HT1080 (cell line): ENCODE measurements at places on chromosomes 6 and 20.

- DNase-seq, result no peak
These were observed 693 bp upstream of the GNAS-AS1 start for GRCh38 chr20:58851221-58851968.

GRCh38 chr6:115838763-115839401 is 221.8 kb downstream of the FRK start:
- peak; percentile 44 for DNase-seq

DNA sequence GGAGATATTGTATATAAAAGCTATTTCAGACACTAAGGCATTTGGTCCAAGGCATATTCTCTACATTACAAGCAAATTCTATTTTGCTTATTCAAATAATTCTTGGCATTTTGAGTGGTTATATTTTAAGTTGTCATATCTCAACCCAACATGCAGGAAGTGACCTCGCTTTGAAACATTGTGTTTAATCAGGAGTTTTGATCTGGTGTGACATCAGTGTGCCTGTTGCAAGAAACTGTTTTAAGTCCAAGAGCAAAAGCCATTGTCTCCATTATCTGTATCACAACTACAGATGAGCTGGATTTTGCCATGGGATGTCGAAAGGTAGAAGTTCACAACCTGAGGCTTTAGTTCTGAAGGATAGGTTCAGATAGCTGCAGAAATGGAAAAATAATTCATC is 509.9 kb upstream of the ID4 start:
- no peak for DNase-seq

DNA sequence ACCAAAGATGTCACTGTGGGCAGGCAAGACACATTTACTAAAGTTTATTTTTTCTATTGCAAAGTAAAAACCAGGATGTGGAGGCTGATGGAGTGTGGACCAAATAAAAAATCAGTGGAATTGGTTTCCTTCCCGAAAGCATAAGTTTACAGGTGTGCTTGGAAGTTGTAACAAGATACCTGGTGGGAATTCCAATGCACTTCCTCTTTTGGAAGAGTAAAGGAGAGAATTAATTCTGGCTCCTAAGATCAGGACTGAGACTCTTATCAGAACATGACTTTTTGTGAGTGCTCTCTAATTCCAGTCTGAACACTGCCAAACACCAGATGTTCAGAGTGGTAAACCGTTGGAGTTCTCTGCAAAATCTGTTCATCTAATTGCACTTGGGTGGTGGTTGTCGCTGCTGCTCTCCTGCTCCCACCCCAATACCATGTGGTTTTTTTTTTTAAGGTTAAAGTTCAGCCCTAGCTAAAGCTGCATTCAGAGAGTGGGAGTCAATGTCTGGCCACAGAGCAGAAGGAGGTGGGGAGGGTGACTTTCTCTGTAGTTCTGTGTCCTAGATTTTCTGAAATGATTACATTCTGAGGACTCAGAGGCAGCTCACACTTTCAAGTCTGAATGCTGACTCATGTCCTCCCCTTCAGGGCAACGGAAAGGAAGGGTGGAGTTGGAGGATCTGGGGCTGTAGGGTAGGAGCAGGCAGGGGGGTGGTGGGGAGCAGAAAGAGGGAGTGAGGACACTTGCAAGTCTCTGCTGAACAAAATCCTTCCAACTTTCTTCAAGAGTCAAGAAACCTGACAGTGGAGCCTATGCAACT is 275.8 kb upstream of the PRDM1 start:
- peak; percentile 96 for DNase-seq

DNA sequence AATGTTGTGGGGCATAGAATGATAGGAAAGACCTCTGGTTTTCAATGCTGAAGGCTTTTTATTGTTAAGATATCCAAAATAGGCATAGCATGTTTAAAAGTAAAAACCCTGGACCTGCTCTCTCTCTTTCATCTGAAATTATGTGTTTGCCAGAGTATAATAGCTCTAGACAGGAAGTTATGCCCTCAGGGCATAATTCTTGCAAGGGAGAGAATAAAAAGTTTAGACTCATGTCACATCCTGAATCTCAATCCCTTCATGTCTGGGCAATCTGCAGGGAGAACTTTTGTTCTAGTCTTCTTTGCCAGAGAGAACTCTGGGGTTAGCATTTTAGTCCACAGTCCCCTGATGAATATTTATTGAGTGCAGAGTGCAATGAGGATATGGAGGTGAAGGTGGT is 297.3 kb upstream of the FLRT3 start:
- peak; percentile 4 for DNase-seq
